Natural killer cell (primary cell): ENCODE measurements at places on chromosomes 12 and 14. TPM values are rescaled to one million over a fixed set of nuclear protein-coding genes. Genes with fewer than 3 reads are reported as not detected.

SLC17A8 gene
- not detected for total RNA-seq

P2RX7 gene
- total RNA-seq, result 14.1 TPM

DNA sequence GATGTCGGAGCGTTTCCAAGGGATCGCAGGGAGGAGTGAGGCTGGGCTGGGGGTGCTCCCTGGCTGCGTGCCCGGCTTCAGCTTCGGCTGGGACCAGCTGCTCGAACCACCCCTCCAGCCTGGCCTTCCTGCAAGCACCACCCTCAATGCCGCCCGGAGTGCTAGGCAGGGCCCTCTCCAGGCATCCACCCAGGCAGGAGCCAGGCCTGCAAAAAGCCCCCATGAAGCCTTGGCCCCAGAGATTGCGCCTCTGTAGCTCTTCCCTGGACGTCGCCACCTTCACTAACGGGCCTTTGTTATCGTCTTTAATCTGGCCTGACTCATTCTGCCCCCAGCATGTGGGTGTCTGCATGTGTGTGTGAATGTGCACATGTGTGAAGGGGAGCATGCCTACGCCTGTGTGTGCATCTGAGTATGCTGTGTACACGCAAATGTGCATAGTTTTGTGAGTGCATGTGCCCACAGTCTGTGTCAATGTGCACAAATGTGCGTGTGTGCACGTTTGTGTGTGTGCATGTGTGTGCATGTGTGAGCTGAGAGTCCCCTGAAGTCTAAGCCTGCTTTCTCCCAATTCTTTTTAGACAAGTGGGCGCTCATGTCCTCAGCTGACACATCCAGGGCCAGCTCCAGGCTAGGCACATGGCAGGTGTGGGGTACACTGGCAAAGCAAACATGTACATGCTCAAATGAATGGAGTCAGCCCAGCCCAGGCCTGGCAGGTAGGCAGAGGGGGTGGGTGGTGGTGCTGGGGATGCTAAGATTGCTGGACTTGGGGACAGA is 195.4 kb upstream of the C14orf180 start:
- DNase-seq, result peak; percentile 22

GRCh38 chr12:91356405-91356804 is 173.8 kb upstream of the DCN start:
- no peak for DNase-seq

DNA sequence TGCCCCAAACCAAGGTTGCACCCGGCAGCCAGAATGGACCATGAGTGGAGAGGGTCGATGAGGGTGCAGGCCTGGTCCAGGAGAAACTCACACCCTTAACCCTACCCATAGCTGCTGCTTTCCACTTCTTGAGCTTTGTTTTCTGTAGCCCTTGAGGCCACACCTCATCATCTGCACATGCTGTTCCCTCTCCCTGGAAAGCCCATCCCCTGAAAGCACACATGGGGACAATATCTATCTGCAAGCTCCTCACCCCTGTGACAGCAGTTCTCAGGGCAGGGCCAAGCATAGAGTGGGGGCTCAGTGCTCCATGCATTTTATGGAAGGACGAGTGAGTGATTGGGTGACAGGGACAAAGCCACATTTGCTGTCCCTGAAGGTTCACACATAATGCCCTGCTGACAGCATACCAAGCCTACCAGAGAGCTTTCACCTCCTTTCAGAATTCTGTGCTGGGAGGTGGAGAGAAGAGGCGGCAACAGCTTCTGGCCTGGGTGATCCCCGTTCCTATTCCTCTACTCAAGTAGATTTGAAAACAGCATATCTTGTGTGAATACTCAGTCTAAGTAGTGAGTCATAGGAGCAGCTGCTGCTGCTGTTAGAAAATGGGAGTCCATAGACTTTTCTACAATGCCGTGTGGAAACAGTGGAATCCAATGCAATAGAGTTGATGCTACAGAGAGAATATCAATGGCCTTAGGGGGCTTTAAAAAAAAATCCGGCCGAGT is 44.6 kb downstream of the SRGAP1 start:
- DNase-seq, result no peak
